DMS 273 treated with DMSO at 0.1 percent for 48 hours (cell line): ENCODE measurements at places on chromosomes 1 and 21.

DNA sequence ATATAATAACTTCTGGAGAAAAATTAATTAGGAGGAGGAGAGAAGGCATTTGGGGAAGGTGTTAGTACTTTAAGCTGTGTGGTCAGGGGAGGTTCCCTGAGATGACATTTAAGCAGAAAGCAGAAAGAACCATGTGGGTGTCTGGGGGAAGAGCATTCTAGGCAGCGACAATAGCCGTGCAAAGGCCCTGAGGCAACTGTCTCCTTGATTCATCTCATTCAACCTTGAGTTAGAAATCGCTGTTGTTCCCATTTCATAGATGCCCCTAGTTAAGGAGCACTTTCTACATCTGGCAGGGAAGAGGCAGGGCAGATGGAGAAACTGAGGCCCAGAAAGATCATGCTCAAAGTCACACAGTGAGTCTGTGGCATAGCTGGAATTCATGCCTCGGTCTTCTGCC is 108.6 kb upstream of the RUNX3 start:
- no peak for DNase-seq

GRCh38 chr1:175272361-175272760 is 79.8 kb upstream of the KIAA0040 start:
- DNase-seq: no peak

DNA sequence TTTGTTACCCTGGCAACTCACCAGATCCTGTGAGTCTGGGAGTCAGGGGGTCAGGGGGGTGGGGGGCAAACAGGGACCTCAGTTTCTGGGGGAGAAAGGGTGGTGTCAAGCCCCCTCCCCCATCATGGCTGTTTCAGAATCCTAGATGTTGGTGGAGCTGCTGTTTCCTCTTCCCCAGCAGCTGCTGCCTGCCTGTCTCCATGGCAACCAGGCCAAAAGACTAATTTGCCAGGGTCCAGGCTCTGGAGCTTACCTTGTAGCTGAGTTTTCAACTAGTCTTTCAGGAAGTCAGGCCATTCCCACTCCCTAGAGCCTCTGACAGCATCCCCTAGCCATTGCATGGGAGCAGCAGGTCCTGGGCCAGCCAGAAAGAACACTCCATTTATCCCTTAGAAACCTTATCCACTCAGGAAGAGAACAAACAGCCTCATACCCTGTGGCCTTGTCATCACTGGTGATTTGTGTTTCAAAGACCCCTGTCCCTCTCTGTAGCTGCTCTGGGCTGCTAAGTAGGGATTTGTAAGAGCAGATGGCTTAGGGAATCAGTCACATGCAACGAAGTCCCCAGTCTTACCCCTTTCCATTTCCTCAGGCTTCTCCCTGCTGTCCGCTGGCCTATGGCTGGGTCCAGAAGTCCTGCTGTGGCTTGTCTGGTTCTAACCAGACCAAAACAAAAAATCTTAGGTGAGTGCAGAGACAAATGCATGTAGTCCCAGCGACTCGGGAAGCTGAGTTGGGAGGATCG is 21.5 kb upstream of the STMN1 start:
- peak; percentile 47 for DNase-seq

DNA sequence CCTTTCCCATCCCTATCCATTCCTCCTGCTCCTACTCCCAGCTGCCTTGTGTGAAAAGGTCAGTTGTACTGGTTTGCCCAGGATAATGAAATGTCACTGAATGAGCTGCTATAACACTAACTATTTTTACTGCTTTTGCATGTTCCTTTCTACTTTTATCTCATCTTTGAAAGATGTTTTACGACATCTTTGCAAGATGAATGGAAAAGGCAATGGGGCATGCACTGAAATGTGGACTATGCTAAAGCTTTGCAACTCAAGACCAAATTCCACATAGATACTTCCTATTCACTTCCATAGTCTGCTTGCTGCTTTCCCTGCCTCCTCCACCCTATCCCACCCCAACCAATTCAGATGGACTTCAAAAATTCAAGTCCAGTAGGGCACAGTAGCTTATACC is 111.3 kb downstream of the SETD4 start:
- no peak for DNase-seq

DNA sequence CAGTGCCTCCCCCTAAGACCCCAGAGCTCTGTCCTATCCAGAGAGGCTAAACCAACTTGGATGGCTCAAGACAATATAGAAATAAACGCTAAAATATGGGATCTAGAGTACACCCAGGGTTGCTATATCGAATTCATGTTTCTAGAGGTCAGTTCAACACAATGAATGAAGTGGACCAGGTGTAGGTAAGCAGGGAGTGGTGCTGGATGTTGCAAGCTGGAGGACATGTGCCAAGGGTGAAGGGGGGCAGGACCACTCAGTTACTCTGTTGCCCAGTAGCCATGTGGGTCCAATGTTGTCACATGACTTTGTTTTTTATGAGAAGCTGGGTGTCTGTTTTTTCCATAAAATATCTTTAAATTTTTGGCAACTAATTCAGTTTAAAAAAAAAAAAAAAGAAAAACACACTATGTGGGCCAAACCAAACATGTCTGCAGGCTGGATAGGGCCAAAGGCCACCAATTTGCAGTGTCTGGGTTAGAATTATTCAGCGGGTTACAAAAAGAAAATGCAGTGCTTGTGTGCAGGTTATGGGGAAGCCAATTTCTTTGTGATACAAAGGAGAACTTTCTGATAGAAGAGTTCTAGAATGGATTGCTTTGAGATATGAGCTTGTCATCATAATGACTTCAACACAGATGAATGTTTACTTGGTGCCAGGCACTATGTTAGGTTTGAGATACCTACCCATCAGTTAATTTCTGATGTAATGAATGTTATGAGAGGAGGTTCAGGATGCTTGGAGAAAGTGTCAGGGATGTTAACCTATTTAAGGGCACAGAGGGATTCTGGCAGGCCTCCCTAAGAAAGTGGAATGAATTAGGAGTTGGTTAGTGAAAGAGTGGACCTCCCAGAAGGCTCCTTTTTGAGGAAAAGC is 8.9 kb downstream of the CACHD1 start:
- no peak for DNase-seq

DNA sequence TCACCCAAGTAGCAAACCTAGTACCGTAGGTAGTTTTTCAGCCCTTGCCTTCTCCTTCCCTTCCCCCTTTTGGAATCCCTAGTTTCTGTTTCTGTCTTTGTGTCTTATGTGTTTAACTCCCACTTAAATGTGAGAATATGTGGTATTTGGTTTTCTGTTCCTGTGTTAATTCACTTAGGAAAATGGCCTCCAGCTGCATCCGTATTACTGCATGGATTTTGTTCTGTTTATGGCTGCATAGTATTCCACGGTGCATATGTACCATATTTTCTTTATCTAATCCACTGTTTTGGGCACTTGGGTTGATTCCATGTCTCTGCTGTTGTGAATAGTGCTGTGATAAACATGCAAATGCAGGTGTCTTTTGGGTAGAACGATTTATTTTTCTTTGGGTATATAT is 138.6 kb downstream of the POU2F1 start:
- DNase-seq: no peak

DNA sequence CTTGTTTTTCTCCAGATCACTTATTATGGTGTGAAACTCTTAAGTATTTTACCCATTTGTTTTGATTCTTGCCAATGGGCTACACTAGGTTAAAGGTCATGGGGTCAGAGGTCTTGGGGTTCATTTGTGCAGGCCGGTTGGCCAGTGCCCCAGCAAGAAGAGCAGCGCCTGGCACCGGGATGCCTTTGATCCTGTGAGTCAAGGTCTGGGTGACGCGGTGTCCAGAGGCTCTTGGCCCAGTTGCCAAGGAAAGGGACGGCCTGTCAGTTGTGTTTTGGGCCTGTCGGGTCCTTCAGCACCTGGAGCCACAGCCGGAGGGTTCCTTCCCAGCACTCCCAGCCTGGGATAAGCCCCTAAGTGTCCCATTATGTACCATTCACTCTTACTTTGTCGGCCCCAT is 25.1 kb downstream of the RHBG start:
- no peak for DNase-seq
